Neural crest cell (in vitro differentiated cells): ENCODE measurements at places on chromosomes 5 and 9. TPM values are rescaled to one million over a fixed set of nuclear protein-coding genes. Genes with fewer than 3 reads are reported as not detected.

CTXN3 gene
- total RNA-seq: not detected in 2 replicates

SH3TC2 gene
- total RNA-seq: 8.5 and 9.3 TPM in 2 replicates

STING1 gene
- total RNA-seq: 0.23 and 0.49 TPM in 2 replicates

LPAR1 gene
- total RNA-seq: 10.2 and 11.3 TPM in 2 replicates

- no peak for DNase-seq
Observed at GRCh38 chr5:2817031-2817603, 65.6 kb upstream of the IRX2 start.

- no peak for DNase-seq
Observed at GRCh38 chr5:136364307-136364706, 1.0 kb downstream of the TRPC7 start.

DNA sequence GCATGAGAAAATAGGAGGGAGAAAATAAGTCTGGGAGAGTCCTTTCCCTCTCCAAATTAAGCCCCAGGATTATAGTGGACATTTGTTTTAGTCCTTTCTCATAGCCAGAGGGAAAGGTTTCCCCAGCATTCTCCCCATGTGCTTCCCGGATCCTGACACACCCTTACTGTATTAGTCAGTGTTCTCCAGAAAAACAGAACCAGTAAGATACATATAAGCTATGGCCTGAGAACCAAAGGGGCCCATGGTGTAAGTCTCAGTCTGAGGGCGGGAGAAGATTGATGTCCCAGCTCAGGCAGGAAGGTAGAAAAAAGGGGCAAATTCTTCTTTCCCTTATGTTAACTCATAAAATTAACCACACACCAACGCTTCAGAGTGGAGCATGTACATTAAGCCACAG is 25.6 kb upstream of the SPATA31D4 start:
- no peak for DNase-seq

GRCh38 chr9:113858282-113858681 is 17.8 kb upstream of the ZNF618 start:
- DNase-seq: no peak

DNA sequence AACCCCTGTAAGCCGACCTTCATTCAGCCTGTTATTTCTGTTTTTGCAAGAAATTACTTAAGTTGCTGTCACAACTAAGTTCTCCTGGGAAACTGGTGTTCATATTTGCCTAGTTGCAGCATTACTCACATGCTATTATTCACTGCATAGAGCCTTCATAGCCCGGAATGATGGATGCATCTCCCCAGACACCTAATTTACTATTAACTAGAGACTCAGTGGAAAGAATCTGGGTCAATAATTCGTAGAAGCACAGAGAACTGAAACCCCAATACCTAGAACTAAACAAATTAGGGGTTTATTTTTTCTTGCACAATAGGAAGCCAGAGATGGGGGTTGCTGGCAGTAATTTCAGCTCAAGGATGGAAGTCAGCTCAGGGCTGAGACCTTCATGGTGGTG is 45.7 kb upstream of the FAM170A start:
- no peak for DNase-seq

DNA sequence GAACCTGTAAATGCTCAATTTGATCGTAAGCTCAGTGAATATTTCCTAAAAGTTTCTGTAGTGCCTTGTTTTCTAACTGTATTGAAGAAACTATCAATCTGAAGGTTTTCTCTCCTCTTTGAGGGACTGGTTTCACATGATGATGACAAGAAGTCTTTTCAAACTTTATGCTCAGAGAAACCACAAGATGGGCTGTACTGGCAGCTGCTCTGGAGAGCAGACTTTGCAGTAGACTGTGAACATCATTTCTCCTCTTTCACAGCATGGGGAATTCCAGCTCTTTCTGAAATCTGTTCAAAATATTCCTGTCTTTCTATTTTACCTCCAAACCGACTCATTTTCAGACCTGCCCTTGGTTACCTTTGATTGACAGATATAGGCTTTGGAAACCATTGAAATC is 194.4 kb downstream of the IZUMO3 start:
- no peak for DNase-seq

DNA sequence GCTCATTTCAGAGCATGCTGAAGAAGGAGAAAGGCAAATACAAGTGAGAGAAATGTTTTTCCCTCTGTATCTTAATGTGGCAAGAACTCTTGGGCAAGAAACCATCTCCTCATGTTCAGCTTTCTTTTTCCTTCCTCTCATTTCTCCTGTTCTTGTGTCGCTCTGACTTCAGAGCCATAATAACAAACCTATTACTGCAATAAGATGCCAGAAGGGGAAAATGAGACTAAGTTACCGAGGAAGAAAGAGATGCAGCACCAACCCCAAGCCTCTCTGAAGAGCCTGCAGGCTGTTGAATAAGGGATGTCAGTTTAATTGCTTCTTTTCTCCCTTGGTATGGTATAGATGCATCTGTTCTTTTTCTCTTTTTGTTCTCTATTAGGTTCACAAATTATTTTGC is 170.1 kb upstream of the GLRA1 start:
- DNase-seq: no peak

DNA sequence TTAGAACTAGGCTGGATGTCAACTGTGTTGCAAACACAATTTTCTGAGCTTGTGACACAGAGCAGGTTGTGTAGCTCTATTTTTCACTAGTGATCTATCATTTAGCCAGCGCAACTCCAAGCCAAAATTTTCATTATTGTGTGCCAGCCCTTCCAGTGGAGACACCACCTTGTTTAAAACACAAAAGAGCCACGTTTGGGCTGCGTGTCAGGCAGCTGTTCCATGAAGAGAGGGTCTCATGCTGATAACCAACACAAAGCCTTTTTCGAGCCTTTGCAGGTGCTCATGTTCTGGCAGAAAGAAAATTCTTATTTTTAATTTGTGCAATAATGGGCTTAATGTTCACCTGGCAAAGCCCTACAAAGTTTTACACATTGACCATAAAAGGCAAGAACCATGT is 237.6 kb upstream of the RGMB start:
- no peak for DNase-seq

DNA sequence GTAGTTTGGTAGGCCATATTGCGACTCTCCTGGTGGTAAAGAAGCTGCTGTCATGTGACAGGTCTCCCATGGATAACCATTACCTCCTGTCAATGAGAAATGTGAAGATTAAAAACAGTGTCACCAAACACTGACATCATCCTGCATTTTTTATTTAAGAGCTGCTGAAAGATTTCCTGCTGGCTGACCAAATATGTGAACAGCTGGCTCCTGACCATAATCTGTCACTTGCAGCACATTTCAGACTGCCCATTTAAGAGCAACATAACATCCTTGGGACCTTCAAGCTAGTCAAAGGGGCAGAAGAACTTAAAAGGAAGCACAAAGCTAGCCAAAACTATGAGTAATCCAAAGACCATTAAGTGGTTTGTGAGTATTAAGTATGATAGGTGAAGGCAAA is 288.0 kb downstream of the IZUMO3 start:
- no peak for DNase-seq

DNA sequence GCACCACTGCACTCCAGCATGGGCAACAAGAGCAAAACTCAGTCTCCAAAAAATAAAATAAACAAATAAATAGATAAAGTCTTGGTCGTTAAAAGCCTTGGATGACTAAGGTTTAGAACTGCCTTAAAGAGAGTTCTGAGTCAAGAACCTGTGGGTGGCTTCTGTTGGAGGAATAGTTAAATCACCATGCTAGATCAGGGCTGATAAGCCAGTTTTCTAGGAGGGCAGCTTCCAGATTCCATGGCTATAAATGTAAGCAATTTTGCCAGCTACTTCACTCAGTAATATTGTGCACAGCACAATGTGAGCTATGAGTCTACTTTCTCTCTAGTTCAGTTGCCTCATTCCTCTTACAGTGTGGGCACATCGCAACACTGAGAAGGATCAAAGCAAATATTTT is 242.1 kb upstream of the NUDT12 start:
- no peak for DNase-seq
